ENCODE measurements at places on chromosomes 1 and 21.
A peak's percentile ranks its signal among the peaks of the same experiment; 100 is the strongest.

DNA sequence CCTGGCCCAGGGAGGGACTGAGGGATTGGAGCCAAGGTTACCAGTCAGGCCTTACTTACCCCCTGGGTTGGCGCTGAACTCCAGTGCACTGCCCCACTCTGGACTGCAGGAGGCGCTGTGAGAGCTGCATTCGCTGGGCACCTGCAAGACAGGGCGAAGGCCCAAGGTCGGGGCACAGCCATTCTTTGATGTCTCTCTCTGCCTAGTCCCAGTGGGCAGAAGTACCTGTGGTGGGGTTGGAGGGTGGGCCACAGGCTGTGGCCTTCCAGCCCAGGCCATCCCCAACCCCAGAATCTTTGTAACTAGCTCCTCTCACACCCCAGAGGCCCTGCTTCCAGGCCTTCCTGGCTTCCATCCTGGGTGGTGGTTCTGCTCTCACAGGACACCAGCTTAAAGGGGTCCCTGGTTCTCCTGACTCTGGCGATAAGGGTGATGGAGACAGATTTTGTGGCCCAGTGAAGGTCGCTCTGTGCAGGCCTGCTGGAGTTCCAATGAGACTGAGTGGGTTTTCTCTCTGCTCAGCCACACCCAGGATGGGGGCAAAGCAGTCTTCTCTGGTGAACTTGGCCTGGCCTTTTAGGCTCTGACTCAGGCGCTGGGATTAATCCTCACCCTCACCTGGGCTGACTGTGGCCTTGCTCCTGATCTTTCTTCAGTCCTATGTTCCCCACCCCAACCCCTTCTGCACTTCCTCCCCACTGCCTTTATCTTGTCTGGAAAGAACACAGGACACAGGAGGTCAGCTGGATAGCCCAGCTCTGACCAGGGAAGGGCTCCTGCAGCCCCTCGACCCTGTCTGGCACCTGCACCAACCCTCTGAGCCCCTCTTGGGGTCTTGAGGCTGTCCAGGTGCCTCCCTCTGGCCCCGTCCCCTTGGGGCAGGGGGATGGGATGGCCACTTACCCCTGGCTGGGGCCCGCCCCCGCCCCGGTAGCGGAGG lies 954 bp downstream of the MYOG start:
- DNase-seq, result peak; percentile 59

- no peak for DNase-seq
Observed at GRCh38 chr1:168887381-168887780, 158.4 kb upstream of the DPT start.

- DNase-seq, result no peak
Observed at GRCh38 chr1:9776685-9777084, 47.1 kb downstream of the CLSTN1 start.

DNA sequence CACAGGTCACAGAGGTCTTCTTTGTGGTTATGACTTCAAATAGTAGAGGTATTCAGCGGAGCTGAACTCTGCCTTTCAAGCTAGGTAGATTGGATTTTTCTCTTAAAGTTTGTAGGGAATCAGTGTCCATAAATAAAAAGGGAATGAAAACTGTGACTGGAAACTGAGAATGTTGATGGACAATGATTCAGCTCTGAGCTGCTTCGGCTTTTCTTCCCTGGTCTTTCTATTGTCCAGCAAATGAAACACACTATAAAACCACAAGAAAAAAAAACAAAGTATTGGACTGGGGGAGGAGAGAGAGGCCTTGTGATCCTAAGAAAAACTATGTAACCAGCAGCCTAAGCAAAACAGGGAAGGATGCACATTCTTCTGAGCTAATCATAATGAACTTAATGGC lies 11.1 kb downstream of the TNNI3K start:
- DNase-seq, result no peak

DNA sequence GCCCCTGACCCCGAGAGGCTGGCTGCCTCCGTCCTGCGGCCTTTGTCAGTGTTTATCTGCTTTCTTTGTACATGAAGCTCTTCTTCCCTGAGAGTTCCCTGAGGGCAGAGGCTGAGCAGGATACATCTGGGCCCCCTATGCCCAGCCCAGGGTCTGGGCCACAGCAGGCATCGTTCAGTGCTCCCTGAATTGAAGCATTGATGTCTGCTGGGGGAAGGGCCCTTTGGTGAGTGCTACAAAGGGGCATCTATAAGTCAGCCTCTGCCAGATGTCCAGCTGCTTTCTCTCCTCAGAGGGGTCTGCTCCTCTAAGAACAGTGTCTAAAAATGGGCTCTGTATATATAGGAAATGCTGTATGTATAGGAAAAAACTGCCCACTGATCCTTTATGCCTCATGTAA lies 2.1 kb downstream of the HEYL start:
- DNase-seq, result no peak

DNA sequence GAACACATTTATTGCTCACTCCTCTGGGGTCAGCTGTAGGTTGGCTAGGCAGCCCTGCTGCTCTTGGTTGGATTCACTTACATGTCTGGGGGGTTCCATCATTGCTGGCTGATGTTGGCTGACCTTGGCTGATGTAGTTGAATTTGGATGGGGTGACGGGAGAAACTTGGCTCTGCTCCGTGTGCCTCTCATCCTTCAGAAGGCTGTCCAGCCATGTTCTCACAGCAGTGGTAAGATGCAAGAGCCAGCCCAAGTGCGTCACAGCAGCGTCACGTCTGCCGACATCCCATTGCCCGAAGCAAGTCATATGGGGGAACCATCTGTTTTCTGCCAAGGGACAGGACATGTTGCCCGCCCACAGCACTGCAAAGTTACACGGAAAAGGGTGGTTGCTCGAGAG lies 613.5 kb downstream of the MATN1 start:
- DNase-seq, result no peak

- DNase-seq, result no peak
Observed at GRCh38 chr1:77040826-77041225, 173.5 kb downstream of the ST6GALNAC5 start.

- DNase-seq, result peak; percentile 49
Observed at GRCh38 chr1:18938707-18939070, 17.8 kb downstream of the IFFO2 start.

GRCh38 chr1:159841749-159842148 lies 15.1 kb downstream of the SLAMF8 start:
- DNase-seq, result no peak

DNA sequence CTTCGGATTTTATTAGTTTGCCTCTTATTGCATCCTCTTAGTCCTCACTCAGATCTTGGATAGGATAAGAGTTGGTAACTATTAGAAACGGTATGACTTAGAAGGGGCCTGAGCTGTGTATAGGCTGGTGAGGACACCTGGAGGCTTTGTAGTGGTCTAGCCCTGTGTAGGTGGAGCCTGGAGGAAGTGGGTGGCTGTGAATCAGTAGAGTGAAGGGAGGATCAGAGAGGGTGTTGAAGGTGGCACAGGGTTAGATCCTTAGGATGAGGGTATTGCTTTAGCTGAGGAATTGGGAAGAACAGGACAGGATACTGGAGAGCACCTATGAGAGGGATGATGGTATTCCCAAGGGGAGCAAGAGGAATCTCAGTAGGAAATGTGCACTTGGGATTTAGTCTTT lies 5.7 kb downstream of the VANGL1 start:
- peak; percentile 65 for DNase-seq

DNA sequence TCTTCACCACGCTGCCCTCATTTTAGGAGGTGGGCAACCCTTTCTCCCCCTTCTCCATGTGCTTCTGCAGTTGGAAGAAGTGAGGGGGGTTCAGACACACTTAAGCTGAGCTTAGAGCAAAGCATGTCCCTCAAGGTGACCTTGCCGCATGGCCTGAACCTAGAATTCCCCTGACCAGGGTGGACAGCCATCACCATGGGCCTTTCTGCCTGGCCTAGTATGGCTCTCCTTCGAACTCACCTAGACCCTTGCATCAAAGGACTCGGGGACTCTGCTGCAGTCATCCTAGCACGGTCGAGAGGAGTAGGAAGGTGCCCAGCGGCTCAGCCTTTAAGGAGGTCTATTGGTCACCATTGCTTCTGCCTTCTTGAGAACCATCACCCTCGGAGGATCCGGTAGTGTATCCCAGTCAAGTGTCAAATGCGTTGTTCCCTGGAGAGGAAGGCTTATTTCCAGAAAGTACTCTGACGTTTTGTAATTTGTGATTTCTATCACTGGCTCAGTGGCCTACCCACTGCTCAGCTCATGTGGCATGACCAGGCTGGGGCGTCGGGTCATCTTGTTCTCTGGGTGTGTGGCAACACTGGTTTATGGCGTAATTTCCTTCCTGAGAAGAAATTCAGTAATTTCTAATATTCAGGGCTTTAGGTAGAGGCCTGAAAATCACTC lies at the start of gene KCNE1:
Gene KCNE1, minus strand, starts transcription at position 424 of the 669 bp plus-strand sequence. CDS start 62,576 bp downstream, outside the sequence.
- no peak for DNase-seq

- DNase-seq, result peak; percentile 44
Observed at GRCh38 chr1:226063977-226064815, 1.7 kb downstream of the H3-3A start.

DNA sequence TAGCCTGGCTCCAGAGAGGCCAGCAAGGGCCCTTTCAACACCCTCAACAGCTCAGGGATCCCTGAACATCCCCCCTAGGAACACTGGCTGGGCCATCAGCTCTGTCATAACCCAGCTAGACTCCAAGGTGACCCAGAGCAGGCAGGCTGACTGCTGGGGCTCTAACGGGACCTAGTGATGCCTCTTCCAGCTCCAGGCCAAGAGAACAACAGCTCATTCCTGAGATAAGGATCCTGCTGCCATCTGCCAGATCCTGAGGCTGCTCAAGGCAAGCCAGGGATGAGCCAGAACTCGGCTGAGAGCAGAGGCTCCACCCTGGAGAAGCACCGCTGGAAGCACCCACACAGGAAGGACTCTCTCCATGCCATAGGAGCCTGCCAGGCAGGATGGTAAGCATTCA lies 2.0 kb downstream of the VSIG8 start:
- DNase-seq, result no peak

DNA sequence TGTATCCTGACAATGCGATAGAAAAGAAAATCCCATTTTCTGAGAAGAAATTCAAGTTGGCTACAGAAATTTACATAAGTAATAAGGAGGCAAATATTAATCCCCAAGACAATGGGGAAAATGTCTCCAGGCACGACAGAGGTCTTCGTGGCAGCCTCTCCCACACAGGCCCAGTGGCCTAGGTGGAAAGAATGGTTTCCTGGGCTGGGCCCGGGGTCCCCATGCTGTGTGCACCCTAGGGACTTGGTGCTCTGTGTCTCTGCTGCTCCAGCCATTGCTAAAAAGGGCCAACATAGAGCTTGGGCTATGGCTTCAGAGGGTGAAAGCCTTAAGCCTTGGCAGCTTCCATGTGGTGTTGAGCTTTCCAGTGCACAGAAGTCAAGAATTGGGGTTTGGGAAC lies 102.5 kb upstream of the LYPLAL1 start:
- no peak for DNase-seq

- DNase-seq, result no peak
Observed at GRCh38 chr1:210332719-210333398, 4.2 kb downstream of the HHAT start.

DNA sequence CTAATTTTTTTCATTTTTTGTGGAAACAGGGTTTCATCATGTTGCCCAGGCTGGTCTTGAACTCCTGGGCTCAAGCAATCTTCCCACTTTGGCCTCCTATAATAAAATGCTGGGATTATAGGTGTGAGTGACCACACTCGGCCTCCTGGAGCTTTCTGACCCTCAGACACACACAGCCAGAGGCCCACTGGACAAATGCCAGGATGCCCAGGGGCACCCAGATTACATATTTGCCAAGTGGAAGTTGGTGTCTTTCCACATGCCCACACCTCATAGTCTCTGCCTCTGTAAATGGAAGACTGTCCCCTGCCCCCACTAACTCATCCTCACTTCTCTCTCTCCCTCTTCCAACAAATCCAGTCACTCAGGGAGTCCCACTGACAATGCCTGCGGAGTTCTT lies 63.4 kb upstream of the LRP8 start:
- no peak for DNase-seq

DNA sequence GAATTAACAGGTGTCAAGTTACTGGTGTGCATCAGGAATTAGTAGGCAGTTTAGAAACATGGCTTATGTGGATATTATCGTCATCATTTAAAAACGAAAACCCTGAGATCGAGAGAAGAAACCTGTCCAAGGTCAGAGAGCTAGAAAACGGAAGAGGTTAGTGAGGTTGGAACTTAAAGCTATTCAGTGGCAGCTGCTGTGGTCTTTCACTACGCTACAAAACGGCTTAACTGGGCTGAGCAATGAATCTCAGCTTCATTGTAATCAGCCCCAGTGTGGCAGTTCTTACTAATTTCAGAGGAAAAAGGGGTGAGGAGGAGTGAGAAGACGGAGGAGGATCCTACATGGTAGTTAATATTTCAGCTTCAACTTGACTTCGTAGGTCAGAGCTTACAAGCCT lies 77.9 kb downstream of the DAB1 start:
- no peak for DNase-seq

- no peak for DNase-seq
Observed at GRCh38 chr21:35824136-35824535, 236.2 kb downstream of the SETD4 start.

GRCh38 chr1:17066361-17067068 lies 12.7 kb upstream of the SDHB start:
- DNase-seq, result no peak

GRCh38 chr21:33847588-33848248 lies 67.9 kb downstream of the ATP5PO start:
- no peak for DNase-seq

Measured in mesendoderm (in vitro differentiated cells).